ENCODE measurements at places on chromosomes 5 and 9.
A peak's percentile ranks its signal among the peaks of the same experiment; 100 is the strongest.

DNA sequence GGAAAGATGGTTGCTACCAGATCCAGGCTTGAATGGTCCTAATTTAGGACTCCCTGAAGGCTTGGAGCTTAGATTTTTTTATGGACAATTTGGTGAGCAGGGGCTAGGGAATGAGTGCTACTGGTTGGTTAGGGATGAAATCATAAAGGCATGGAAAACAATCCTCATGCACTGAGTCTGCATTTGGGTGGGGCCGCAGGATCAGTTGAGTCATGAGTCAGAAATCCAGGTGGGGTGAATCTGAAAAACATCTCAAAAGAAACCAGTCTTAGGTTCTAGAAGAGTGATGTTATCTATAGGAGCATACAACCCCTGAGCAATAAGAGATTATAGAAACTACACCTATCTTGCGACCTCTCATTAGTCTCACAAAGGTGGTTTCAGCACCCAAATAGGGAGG is 300.0 kb downstream of the KIF4B start:
- no peak for DNase-seq

- no peak for DNase-seq
Measured at GRCh38 chr5:175921061-175921730, 46.9 kb downstream of the THOC3 start.

- DNase-seq = no peak
Measured at GRCh38 chr5:56973473-56973872, 21.6 kb upstream of the MIER3 start.

DNA sequence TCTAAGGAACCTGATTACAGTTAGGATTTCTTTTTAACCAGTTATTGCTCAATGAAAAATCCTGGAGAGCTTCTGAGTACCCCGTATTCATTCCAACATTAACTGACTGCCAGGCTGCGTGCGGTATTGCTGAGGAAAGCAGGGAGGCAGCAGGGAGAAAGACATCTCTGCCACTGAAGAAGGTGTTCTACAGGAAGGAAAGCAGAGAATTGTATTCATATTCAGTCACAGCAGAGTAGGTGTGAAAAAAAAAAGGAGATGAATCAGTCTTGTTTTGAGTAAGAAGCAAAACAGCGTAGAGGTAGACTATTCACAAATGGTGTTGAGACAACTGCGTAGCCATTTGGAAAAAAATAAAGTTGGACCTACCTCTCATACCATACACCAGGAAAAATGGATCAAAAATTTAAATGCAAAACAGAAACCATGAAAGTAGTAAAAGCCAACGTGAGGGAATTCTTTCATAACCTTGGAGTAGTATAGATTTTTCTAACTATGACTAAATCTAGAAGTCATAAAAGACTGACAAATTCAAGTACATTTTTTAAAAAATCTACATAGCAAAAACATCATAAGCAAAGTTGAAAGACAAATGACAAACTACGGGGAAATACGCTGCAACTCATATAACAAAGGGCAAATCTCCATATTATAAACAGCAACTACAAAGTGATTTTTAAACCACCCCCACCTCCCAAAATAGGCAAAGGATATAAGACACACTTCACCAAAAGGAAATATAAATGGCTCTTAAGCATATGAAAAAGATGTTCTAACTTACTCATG is 9.9 kb upstream of the NR4A3 start:
- no peak for DNase-seq

GRCh38 chr5:143001764-143002351 is 231.7 kb downstream of the ARHGAP26 start:
- DNase-seq = peak; percentile 78

- DNase-seq = no peak
Measured at GRCh38 chr9:7869340-7869739, 69.8 kb upstream of the DMAC1 start.

DNA sequence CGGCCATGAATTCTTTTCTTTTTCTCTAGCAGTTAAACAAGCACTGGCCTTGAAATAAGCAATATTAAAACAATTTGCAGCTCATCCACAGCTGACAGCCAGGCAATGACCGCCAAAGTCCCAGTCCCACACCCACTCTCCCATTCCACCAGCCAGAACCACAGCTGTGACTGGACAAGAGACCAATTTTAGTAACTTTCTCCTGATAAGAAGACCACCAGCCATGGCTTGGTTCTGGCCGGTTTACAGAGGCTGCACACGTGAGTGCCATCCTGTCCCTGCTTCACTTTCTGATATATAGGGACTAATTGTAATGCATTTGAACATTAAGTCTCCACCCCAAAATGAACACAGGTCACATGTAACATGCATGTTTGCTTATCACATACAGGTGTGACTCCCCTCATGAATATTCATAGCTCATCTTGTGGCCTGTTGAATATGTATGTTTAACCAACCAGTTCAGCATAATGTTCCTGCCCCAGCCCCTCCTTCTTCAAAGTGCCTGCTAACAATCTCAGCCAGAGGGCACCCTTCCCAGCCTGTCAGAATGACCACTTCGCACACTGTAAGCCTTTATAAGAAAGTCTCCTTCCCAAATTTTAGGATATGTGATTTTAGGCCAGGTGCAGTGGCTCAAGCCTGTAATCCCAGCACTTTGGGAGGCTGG is 23.9 kb upstream of the FANCC start:
- DNase-seq = no peak
